ENCODE measurements at places on chromosomes 3 and 15. TPM values are rescaled to one million over a fixed set of nuclear protein-coding genes. Genes with fewer than 3 reads are reported as not detected.
A peak's percentile ranks its signal among the peaks of the same experiment; 100 is the strongest.

The AGBL1 gene
- total RNA-seq = not detected

The ADAMTSL3 gene
- total RNA-seq = not detected

The CDCP1 gene
- 25.0 TPM for total RNA-seq

The ADAMTS17 gene
- 1.5 TPM for total RNA-seq

The PATL2 gene
- total RNA-seq = 0.32 TPM

- DNase-seq = peak; percentile 60
Observed at GRCh38 chr3:195774917-195775316, 36.8 kb downstream of the MUC4 start.

DNA sequence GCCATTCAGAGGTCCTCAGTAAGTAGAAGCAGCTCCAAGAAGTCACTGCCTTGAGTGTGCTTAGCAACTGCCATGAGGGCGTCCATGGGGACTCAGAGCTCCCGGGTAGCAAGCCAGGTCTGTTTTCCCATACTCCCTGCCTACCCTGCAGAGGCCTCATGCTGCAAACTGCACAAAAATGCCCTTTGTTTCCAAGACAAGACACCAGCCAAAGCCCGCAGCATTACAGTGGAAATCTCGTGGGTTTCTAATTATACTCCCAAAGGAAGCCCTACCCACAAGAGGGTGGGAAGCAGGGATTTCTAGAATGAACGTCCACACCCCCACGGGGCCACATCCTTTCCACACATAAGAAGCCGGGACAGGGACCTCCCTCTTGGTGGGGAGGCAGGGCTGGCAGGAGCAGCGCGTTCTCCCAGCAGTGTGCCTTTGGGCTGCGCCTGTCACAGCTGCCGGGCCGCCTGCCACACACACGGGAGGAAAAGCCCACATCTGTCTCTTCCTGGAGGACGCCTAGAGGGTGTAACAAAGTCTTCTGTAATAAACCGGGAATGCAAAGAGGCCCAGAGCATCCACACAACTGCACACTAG is 31.1 kb downstream of the FAM174B start:
- DNase-seq = no peak

DNA sequence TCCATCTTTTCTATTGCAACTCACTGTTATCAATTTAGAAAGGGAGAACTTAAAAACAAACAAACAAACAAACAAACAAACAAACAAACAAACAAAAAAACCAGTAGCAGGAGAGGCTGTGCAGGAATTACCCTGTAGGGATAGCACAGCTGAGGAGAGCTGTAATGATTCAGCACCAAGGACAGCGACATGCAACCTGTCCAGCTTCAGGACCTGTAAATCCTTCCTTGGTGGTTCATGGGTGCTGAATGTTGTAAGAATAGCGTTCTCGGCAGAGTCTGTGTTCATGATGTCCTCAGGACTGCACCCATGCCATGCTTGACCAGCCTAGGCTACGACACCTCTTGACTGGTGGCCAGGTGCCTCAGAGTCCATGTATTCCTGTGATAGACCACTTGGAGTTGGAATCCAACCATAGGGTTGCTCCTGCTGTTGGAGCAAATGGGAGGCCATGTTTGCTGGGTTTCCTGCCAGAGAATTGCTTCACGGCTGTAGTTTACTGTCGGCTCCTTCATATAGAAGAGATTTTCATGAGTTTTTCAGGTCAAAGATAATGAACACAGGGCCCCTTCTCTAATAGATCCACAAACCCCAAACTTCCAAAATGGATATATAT is 65.9 kb downstream of the CACNA2D3 start:
- DNase-seq = peak; percentile 64

GRCh38 chr15:58487041-58487723 is 55.4 kb downstream of the LIPC start:
- DNase-seq = no peak

DNA sequence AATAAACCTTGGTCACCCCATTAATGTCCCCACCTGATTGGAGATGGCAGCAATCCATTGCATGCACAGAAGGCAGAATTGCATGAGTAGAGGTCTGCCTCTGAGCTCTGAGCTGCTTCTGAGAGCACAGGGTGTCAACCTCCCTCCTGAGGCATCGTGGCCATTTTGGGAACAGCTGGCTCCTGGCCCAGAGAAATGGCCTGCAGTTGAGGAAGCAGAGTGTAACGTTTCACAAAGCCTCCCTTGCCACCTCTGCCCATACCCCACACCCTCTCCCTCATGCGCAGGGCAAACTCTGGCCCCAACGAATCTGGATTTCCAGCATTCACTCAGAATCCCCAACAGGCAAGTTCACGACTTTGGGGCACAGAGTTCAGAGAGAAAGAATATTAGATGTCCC is 198.9 kb downstream of the ADAMTS9 start:
- DNase-seq = no peak

GRCh38 chr15:93179072-93179471 is 90.1 kb upstream of the RGMA start:
- no peak for DNase-seq

GRCh38 chr15:31974855-31975829 is 55.2 kb upstream of the CHRNA7 start:
- DNase-seq = peak; percentile 51
